Activated CD8-positive, alpha-beta memory T cell treated with anti-CD3 and anti-CD28 coated beads for 1 hour (primary cell): ENCODE measurements at places on chromosomes 7 and 10.
A peak's percentile ranks its signal among the peaks of the same experiment; 100 is the strongest.

DNA sequence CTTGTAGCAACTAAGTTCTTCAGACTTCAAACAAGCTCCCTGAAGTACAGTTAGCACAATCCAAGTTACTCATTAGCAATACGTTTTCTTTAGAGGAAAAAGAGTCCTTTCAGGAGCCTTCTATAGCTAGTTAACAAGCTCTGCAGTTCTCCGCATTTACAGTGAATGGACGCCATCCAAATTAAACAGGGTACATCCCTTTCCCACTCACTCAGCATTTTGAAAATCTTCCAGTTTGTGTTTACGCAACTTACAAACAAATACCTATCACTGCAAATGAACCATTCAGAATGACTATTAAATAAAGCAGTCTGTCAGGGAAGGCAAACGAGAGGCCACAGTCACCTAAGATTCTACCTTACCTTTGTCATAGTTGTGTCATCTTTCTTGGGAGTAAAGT, 84.5 kb downstream of the RNF32 start:
- no peak for DNase-seq

DNA sequence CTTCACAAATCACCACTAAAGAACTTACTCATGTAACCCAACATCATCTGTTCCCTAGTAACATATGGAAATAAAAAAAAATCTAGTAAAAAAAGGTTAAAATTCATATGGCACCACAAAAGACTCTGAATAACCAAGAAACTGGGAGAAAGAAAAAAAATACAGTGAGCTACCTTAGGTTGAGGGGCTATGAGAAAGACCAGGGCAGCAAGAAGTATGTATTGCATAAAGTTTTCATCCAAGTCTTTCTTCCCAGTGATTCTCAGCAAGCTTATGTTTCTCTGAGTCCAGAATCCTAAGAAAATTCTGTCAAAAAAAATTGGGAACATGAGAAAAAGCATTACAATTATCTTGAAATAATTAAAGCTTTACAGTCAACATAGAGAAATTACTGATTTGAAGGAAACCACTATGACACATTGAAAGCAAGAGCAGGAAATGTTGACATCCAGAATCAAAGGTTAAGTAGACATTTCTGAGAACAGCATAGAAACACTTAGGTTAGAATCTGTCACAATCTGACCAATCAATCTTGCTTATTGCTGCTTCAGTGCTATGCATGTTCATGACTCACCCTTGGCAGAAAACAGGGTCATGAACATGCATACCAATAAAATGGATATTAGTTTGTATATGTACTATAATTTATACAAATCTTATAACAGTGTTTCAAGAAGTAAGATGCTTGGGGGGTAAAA, 494.0 kb upstream of the POT1 start:
- DNase-seq: no peak

- DNase-seq: no peak
These were observed 187.7 kb upstream of the CNTNAP2 start for GRCh38 chr7:145928937-145929336.

GRCh38 chr10:13658264-13658663, 71.5 kb downstream of the PRPF18 start:
- no peak for DNase-seq

GRCh38 chr10:94546049-94546900, 687 bp downstream of the HELLS start:
- DNase-seq: no peak

GRCh38 chr7:45343746-45344145, 186.2 kb downstream of the RAMP3 start:
- no peak for DNase-seq

- DNase-seq: no peak
These were observed 52.3 kb downstream of the HECW1 start for GRCh38 chr7:43164757-43165156.

GRCh38 chr10:111211706-111212105, 134.9 kb downstream of the ADRA2A start:
- DNase-seq: no peak

- no peak for DNase-seq
These were observed 2.0 kb upstream of the SFTPA1 start for GRCh38 chr10:79608505-79609375.

DNA sequence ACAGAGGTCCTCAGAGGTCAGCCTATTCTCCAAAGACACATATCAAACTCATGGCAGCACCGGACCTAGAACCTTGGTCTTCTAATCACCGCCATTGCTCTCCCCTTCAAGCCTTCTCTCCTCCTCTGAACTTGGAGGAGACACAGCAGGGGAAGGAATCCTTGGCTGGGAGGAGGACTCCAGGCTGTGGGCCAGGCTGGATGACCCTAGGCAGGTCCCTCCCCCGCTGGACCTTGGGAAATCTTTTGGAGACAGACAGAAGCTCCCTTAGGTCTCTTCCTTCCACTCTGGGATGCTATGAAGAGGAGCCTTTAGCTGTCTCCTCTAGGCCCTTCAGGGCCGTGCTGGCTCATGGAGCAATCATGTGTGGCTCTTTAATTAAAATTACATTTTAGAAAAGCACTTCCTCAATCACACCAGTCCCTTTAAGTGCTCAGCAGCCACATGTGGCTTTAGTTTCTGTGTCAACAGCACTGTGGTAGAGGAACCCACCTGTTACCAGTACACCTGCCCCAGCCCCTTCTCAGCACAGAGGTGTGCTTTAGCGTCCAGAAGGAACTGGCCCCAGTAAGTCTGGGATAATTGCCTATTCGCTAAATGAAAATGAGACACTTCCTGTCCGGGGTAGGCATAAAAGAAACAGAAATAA, 238.2 kb downstream of the CELF2 start:
- DNase-seq: no peak

GRCh38 chr7:119320316-119320715, 952.7 kb upstream of the KCND2 start:
- no peak for DNase-seq

- DNase-seq: no peak
These were observed 192.3 kb upstream of the AOAH start for GRCh38 chr7:36916619-36917018.

GRCh38 chr7:21352540-21353387, 75.1 kb upstream of the SP4 start:
- no peak for DNase-seq

DNA sequence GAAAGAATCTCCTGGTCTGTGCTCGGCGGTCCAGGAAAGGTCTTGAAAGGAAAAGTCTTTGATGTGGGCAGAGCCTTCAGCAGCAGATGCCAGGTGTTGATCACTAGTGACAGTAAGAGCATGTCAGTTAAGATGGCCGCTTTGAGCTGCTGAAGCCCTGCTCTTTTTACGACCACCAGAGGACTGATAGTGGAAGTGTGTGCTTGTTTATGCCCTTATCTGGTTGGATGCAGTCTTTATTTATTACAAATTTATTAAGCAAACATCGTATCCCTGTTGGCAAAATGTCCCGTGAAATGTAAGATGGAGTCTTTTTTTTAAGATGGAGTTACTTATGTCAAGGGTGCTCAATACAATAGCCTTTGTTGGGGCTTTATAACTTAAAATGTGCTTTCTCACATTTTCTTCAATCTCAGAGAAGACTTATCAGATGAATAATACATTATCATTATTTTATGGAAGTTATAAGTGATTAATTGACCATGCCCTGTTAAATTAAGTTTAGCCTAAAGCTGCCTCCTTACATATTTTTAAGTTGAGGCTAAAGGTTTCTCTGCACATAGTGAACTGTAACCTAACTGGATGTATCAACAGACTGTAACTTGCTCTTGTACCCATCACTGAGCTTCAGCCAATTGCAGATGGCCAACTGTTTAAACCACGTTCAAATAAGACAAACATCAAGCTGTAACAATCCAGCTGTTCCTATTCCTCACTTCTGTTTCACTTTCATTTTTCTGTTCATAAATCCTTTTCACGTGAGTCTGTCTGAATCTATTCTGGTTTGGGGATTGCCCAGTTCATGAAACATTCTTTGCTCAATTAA, 97.4 kb upstream of the PIK3CG start:
- no peak for DNase-seq

GRCh38 chr7:17010637-17011300, 129.0 kb upstream of the AGR3 start:
- DNase-seq: no peak

DNA sequence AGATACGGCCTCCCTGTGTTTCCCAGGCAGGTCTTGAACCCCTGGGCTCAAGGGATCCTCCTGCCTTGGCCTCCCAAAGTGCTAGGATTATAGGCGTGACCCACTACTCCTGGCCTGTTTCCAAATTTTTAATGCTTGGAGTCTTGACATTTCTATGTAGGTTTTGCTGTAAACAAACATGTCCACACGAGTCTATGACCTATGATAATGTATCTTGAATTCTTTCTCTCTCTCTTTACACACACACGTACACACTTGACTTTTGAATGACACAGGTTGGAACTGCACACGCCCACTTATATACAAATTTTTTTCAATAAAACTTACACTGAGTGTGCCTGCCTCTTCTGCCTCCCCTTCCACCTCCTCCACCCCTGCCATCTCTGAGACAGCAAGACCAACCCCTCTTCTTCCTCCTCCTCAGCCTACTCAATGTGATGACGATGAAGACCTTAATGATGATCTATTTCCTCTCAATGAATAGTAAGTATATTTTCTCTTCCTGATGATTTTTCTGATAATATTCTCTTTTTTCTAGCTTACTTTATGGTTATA, 44.1 kb upstream of the LAMB1 start:
- no peak for DNase-seq

DNA sequence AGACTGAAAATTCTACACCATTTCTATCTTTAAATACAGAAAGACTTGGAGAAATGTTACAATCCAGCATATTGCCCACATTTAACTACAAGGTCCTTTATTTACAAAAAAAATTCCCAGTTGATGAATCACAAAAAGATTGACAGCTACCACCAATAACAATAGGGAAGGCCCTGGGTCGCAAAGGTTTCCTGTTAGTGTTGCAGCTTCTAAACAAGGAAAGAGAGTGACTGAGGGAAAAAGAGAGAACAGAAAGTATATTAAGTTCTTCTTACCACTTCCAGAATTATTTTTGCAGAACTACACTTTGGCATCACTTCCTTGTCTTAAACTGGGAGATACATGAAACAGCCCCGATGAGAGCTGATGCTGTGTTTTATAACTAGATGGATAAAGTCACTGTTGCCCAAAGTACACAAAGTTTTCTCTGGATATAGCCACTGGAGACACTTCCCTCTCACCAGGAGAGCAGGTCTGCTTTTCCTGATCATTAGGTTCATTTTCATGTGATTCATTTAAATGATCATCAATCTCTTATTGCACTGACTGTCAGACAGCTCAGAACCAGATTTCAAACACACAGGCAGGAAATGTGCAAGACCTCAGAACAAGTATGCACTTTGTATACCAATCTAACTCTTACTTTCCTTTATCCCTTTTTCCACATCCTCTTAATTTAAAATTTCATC, 57.0 kb downstream of the SHTN1 start:
- no peak for DNase-seq

DNA sequence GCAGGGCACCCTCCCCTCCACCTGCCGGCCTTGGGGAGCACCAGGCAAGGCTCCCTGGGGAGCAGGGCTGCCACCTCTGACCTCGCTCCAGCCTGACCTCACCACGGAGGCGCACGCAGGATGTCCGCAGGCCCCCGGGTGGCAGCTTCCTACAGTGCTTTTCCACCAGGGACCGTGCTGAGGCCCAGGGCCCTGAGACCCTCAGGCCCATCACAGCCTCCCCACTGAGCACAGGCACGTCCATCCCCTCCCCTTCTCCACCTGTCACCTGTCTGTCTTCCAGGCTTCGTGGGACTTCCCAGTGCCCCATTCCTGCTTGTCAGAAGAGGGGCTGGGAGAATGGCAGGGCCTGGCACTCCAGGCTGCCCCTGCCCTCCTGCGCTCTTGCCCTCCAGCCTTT, 90.1 kb downstream of the LHPP start:
- no peak for DNase-seq

- DNase-seq: no peak
These were observed 1.2 kb downstream of the PPP1R9A start for GRCh38 chr7:94908323-94909178.

- DNase-seq: no peak
These were observed 39.1 kb downstream of the SIRT1 start for GRCh38 chr10:67923551-67923950.

DNA sequence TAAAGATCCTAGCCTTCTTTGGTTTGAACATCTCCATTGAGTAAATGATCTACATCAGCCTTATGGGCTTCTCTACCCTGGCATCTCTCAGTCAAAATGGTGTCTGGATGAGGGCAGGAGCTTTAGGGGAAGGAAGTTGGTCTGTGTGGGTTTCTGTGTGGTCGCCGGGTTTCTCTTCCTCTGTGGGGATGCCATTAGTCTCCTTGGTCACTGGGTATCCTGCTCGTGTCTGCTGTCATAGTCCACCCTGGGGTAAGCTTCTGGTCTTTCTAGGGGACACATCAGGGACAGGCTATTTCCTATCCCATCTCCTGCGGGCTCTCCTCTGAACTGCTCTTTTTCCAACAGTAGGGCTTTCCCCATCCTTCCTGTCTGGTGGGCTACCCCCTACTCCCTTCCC, 150.3 kb upstream of the NPY start:
- DNase-seq: no peak

GRCh38 chr7:134724606-134725005, 54.8 kb upstream of the CALD1 start:
- DNase-seq: no peak

GRCh38 chr10:6226216-6226615, 23.5 kb downstream of the PFKFB3 start:
- DNase-seq: no peak

DNA sequence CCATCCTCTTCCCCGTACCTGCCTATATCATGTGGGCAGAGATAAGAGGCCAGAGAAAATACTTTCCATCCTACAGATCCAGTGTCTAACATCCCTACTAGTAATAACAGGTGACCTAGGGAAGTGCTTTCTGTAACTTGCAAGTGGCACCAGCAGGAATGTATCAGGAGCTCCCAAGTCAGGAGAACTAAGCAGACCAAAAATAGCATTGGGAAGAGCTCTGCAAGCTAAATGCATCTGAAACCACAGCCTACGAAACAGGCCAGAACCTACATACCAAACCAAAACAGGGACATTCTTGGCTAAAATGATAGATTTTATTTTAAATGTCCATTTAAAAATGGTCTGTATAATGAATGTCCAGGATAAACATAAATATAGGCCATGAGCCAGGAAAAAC, 680.8 kb downstream of the PHTF2 start:
- DNase-seq: no peak

GRCh38 chr7:115933471-115933870, 97.1 kb downstream of the TFEC start:
- no peak for DNase-seq

- DNase-seq: no peak
These were observed 32.4 kb downstream of the SLIT1 start for GRCh38 chr10:97153270-97153850.

GRCh38 chr10:129969184-129969910, 5.3 kb upstream of the EBF3 start:
- no peak for DNase-seq

- DNase-seq: no peak
These were observed 305.9 kb upstream of the MGMT start for GRCh38 chr10:129161150-129161549.

GRCh38 chr7:128862571-128863432, at the start of gene ATP6V1F:
Gene ATP6V1F, plus strand, starts transcription at chr7:128862856. Its CDS starts 49 bp downstream, at chr7:128862905.
- peak; percentile 97 for DNase-seq

DNA sequence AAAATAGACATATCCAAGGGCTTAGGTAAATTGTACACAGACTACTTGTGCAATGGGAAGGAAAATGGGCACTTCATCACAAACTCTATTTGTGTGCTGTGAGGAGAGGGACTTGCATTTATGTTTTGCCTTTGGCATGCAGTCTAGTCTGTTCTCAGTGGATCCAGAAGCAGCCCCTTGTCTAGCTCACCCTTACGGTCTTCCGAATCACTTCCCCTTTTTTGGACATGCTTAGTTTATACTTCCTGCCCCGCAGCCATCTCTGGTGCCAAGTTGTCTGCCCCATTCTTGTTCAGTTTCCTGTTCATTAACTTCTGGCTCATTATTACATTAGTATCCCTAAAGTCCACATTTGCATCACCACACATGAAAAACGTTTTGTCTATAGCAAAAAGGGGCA, 161.6 kb downstream of the NRCAM start:
- no peak for DNase-seq
